ENCODE measurements at places on chromosomes 4 and X.

- no peak for DNase-seq
Measured at GRCh38 chr4:56028165-56028564, 79.4 kb downstream of the CEP135 start.

GRCh38 chr4:122781486-122781885 lies 45.1 kb upstream of the FGF2 start:
- no peak for DNase-seq

DNA sequence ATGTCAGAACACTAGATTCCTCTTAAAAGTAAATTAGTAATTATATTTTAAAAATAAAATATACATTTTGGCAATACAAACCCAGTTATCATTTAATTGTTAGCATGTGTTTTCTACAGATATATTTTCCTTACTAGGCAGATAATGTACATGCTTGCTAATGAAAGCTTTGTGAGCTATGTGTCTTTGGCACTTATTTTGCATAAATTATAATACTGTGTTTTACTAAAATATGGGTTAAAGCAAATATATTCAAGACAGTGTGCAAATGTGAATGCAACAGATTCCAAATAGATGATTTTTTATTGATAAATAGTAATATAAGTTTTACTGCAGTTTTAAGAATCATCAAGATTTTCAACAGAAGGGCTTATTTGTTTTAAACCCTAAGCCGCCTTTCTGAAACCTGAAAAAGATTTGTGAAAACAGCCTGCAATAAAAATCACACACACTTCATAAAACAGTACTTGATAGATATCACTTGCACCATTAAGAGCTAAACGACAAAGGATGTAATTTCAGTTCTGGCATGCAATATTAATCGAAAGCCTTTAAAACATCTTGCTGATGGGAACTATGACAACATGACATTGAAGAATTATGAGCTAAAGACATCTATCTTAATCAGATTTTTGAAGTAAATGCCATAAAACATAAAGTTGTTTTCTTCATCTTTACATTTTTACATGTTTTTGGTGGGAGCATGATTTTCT lies 333.3 kb downstream of the DCTD start:
- DNase-seq = no peak

DNA sequence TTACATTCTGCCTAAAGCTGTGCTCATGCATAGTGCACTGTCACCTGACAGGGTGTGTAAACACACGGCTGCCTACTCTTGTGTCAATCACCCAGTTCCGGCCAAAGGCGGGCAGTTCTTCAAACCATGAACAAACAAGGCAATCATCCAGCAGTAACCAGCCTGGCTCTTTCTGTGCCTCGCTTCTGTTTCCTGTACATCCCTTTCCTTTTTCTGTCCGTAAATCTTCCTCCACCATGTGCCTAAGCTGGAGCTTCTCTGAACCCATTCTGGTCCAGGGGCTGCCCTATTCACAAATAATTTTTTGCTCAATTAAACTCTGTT lies 60.8 kb upstream of the CBR4 start:
- DNase-seq = no peak

DNA sequence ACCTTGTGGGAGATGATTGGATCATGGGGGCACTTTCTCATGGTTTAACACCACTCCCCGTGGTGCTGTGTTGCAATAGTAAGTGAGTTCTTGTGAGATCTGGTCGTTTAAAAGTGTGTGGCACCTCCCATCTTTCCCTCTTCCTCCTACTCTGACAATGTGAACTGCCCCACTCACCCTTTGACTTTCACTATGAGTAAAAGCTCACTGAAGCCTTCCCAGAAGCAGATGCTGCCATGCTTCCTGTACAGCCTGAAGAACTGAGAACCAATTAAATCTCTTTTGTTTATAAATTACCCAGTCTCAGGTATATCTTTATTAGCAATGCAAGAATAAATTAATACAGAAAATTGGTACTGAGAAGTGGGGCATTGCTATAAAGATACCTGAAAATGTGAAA lies 509.6 kb upstream of the CT83 start:
- no peak for DNase-seq

DNA sequence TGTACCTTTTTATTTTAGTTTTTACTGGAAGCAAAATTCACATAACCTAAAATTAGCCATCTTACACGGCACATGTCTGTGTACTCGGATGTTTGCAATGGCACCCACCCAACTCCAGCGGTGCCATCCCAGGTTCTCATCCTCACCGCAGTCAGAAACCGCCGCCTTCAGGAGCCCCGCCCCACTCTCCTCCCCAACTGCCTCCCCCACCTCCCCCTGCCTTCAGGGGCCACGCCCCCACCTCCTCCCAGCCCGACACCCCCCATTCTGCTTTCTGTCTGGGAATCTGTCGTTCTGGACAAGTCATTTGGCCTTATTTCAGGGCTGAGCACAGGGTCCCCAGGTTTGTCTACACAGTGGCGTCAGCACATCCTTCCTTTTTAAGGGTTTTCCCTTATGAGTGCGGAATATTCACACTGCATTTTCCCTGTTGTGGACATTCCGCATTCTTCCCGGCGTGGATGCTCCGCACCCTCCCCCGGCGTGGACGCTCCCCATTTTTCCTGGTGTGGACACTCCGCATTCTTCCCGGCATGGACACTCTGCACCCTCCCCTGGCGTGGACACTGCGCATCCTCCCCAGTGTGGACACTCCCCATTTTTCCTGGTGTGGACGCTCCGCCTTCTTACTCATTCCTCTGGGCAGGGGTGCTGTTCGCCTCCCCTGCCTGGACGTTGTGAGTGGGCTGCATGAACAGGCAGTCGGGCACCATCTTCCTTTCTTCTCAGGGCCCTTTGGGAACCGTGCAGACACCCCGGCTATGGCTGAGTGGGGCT lies 135.4 kb upstream of the NKX1-1 start:
- DNase-seq = no peak

DNA sequence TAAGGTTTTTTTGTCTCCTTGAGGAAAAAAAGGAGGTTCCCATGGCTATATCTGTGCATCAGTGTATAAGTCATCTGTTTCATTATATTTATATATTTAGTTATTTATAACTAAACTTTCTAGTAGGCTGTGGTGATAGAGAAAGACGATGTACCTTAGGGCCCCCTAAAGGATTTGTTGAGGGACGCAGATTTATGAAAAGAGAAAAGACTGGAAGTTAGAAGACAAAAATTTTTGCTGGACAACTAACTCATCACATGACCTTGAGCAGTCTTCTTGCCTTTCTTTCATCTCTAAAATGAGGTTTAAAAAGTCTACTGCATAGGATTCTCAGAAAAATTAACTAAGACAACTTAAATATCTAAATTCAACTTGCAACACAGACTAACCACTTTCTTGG lies 6.1 kb downstream of the GASK1B start:
- no peak for DNase-seq

DNA sequence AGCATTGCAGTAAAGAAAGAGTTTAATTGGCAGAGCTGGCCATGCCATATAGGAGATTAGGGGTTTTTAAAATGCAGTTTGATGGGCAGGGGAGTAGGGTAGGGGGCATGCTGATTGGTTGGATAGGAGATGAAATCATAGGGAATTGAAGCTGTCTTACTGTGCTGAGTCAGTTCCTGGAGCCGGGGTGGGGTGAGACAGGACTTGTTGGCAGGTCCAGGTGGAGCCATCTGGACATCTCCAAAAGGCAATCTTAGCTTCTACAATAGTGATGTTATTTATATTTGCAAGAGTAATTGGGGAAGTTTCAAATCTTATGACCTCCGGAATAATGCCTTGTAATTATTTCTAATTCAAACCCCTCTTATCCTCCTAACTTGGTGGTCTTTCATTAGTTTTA lies 32.4 kb upstream of the PGM2 start:
- no peak for DNase-seq

- DNase-seq = no peak
Measured at GRCh38 chr4:38943343-38943742, 75.7 kb downstream of the FAM114A1 start.

DNA sequence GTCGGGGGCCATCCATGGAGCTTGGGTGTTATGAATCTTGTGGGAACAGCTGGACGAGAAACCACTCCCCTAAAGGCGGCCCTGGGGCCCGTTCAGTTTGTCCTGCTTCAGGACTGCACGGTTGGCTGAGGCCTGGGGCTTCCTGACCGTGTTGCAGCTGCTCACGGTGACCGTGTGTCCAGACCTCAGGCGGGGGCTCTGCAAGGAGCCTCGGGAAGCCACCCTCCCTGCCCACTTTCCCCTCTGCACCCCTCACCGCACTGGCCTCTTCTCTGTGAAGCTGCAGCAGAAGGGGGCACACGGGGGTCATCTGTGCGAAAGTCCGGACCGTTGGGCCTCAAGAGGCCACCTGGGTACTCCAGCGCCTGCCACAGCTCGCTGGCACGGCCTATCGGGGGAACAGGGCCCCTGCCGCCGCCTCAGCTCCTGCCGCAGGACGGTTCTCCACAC lies 29.4 kb downstream of the UVSSA start:
- DNase-seq = no peak

- no peak for DNase-seq
Measured at GRCh38 chr4:153790962-153791551, 2.2 kb upstream of the SFRP2 start.

- DNase-seq = no peak
Measured at GRCh38 chr4:52950226-52950625, 88.1 kb downstream of the RASL11B start.

GRCh38 chrX:46611658-46612362 lies 38.2 kb downstream of the CHST7 start:
- no peak for DNase-seq

DNA sequence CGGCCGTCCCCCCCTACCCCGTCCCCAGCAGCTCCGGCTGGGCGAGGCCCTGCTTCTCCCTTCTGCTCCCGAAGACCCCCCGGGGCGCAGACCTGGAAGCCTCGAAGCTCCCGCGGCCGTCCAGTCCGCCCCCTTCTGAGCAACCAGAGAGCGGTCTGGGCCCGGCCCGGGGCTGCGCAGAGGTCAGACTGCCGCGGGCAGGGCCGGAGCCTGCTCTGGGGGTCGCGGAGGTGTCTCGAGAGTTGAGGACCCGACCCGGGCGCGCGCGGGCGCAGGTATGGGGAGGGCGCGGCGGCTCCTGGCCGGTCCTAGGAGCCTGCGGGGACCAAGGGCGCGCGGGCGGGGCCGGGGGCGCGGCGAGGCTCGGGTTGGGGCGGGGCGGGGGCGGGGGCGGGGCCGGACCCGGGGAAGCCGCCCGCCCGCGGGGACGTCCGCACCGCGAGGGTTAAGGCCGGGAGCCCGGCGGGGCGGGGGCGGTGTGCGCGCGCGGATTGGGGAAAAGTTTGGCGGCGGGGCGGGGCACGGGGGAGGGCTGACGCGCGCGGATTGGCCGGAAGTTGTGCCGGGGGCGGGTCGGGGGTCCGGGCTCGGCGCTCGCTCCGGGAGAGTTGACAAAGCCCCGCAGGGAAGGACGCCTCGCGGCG lies at the start of gene FGFRL1:
FGFRL1 (plus strand) TSS at position 605 of the 644 bp plus-strand sequence. CDS start 860 bp downstream, outside the sequence.
- DNase-seq = peak; percentile 60

- DNase-seq = no peak
Measured at GRCh38 chrX:71532078-71532752, 689 bp upstream of the OGT start.

GRCh38 chrX:149688552-149688951 lies 23.3 kb upstream of the MAGEA11 start:
- no peak for DNase-seq

GRCh38 chr4:142156256-142156655 lies 519.9 kb downstream of the IL15 start:
- no peak for DNase-seq

DNA sequence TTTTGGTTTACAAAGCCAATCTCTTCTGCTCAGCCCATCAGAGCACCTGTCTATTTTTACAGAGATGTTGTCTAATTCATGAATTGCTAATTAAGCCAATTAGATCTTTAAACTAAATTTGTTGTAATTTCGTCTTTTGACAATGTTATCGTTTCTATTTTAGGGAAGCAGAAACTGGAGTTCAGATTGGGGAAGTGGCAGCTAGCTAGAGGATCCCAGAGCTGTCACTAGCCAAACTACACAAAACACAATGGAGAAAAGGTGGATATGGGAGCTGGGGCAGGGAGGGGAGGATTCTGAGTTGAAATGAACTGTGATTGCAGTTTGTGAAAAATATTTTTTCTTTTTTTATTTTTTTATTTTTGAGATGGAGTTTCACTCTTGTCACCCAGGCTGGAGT lies 35.8 kb downstream of the CASP3 start:
- DNase-seq = no peak

GRCh38 chrX:8743126-8743732 lies 11.3 kb upstream of the ANOS1 start:
- DNase-seq = no peak

DNA sequence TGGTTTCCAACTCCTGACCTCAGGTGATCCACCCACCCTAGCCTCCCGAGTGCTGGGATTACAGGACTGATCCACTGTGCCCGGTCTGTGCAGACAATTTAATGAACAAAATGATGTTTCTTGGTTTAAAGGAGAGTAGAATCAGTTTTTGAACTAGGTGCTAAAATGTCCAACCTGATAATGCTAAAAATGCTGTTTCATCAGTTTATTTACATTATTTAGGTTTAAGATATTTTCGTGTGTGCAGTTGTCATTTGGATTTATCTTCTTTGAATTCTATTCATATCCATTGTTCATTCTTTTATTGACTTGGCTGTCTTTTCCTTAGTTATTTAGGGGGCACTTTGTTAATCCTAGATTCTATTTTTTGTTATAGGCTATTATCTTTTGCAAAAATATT lies 18.0 kb upstream of the GABRB1 start:
- DNase-seq = no peak

GRCh38 chr4:6287017-6287788 lies 17.6 kb downstream of the WFS1 start:
- no peak for DNase-seq

DNA sequence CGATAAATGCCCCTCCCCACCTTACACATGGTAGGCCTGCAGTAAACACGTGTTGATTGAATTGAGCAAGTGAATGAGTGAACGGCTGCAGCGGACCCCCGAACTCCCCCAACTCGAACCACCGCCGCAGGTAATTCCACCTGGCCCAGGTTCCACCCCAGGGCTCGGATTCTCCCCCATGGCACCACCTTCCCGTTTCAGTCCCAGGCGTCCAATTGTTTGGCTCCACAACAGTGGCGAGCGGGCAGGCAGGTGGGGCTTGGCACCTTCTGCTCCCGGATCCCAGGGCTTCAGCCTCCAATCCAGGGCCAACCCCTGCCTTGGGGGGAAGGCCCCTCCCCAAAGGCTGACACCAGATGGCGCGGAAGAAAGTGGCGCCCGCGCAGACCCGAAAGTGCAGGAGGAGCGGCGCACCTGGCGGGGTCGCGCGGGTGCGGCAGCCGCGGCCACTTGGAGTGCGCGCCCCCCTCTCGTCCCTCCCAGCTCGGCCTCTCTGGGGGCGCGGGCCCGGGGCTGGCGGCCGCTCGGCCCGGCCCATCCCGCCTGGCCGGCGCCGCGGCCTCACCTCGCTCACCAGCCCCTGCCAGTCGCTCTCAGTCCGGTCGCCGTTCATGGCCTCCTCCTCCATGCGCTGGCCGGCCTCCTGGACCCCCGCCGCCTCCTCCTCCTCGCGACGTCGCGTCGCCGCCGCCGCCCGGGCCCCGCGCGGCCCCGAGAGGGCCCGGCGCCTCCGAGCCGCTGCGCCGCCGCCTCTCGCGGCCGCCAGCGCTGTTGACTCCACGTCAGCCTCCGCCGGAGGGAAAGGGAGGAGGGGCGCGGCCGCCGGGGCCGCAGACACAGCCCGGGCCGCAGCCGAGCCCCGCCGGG lies at the start of gene CCDC149:
CCDC149 (minus strand) TSS at position 791 of the 867 bp plus-strand sequence; CDS start at position 613, 178 bp downstream.
- DNase-seq = peak; percentile 50

All from anterior cingulate cortex (tissue), 58 donors.